ENCODE measurements at places on chromosomes 13 and 19. TPM values are rescaled to one million over a fixed set of nuclear protein-coding genes. Genes with fewer than 3 reads are reported as not detected.

TUBA3C gene
- not detected for total RNA-seq

ADM5 gene
- total RNA-seq: 12.1 TPM

CALM3 gene
- total RNA-seq: 335 TPM

MEF2B gene
- total RNA-seq: 7.9 TPM

SPTBN4 gene
- total RNA-seq: 4.6 TPM

CIC gene
- 52.0 TPM for total RNA-seq

ZNF558 gene
- 34.2 TPM for total RNA-seq

ZNF723 gene
- not detected for total RNA-seq

CYP4F11 gene
- total RNA-seq: 17.9 TPM

ZNF480 gene
- total RNA-seq: 11.5 TPM

Measured in HCT116 (cell line).